Stimulated activated CD4-positive, alpha-beta T cell treated with anti-CD3 and anti-CD28 coated beads, Interleukin-1b, Interleukin-23, amount 100 ng/mL, for 1 hour (primary cell): ENCODE measurements at places on chromosomes 1 and 21.

GRCh38 chr1:202579806-202580205 is 130.4 kb downstream of the SYT2 start:
- DNase-seq: no peak

- DNase-seq: no peak
These were observed 458.7 kb downstream of the MATN1 start for GRCh38 chr1:30264672-30265025.

- no peak for DNase-seq
These were observed 1037.2 kb downstream of the ADGRL2 start for GRCh38 chr1:82837766-82838465.

DNA sequence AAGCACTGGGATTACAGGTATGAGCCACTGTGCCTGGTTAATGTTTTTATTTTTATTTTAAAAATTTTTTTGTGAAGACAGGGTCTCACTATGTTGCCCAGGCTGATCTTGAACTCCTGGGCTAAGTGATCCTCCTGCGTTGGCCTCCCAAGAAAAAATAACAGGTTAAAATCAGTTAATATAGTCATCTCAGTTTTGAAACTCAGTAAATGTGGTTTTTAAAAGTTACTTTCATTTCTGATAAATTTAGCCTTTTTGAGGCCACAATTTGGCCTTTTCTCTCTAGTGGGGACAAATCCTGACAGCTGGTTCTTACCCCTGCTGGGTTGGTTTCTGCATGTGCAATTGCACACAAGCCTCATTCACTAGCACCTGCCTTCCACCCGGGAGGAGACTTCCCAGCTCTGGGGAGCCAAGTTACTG is 13.3 kb downstream of the PMF1 start:
- DNase-seq: no peak

DNA sequence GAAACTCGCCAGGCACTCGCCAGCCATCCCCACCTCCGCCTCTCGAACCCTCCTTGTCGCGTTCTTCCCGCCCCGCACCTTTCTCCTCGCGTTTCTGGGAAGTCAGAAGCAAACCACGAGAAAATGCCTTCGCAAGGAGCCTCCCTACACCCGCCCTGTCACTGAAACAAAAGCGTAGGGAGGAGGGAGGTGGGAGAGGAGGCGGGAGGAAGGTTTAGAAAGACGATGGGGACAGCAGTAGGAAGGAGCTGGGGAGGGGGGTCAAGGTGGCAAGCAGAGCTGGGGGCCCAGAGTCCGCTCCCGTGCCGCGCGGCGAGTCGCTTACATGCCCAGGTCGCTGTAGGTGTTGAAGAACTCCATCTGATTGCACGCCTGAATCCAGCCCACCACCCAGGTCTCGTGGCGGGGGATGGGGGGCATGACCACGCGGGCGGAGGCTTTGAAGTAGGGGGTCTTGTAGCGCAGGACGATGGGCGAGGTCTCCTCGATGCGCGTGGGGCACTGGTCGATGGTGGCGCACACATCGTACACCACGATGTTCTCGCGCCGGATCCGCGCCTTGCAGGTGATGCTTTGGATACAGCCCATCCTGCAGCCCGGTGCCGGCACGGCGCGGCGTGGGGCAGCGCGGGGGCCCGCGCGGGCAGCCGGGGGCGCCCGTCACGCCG is 1.0 kb downstream of the FAM78B start:
- no peak for DNase-seq

DNA sequence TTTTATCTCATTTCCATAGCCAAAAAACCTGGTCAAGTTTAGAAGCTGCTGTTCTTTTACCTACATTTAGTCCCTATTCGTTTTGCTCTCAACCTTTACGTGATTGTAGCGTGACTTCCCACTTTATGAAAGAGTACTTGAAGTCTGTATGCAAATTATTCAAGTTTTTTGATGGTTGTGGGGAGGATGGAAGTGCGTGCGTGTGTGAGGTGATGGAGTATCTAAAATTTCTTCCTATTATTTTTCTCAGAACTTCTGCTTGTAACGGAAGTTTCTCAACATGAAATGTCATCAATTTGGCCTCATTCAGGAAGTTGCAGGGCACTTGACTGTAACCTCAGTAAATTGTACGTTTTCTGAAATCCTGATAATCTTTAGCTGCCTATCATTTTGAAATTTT is 64.0 kb downstream of the SAMSN1 start:
- DNase-seq: no peak

DNA sequence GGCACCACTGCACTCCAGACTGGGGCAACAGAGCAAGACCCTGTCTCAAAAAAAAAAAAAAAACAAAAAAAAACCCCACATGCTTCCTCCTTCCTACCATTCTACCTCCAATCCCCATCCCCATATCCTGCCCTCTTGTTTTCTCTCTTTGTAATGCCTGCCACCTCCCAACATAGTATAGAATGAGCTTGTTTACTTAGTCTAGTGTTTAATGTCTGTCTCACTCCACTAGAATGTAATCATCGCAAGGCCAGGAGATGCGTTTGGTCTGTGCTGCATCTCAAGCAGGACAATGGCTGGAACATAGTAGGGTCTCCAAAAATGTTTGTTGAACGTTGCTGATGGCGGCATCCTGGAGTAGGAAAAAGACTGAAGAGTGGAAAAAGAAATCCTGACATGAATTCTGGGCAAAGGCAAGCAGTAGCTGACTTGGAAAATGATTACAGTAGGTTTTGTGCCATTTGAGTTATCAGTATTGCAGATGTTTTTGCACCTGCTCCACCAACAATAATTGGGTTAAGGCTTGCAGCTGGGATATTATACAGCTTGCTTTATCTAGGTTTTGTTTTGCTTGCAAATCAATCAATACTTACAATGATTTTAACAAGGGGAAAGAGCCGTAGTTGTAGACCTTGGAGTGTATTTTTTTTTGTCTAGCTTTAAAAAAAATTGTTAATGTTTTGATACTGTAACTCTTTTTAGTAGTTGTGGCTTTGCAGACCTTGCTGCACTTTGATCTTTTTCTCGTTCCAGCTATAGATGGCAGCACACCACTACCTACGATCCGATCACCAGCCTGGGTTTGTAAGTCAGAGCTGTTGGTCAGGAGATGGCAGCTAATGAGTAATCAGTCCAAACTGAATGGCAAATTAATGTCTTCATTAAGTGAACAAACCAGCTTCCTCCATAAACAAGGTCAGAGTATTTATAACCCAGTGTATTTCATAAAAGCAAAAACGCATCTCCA is 62.4 kb downstream of the BACH1 start:
- DNase-seq: no peak
